ENCODE measurements at places on chromosomes 1 and 21.

- no peak for DNase-seq
These were observed 163.2 kb upstream of the CAMK1G start for GRCh38 chr1:209420276-209420675.

GRCh38 chr1:28751315-28752060 lies 14.7 kb downstream of the YTHDF2 start:
- no peak for DNase-seq

DNA sequence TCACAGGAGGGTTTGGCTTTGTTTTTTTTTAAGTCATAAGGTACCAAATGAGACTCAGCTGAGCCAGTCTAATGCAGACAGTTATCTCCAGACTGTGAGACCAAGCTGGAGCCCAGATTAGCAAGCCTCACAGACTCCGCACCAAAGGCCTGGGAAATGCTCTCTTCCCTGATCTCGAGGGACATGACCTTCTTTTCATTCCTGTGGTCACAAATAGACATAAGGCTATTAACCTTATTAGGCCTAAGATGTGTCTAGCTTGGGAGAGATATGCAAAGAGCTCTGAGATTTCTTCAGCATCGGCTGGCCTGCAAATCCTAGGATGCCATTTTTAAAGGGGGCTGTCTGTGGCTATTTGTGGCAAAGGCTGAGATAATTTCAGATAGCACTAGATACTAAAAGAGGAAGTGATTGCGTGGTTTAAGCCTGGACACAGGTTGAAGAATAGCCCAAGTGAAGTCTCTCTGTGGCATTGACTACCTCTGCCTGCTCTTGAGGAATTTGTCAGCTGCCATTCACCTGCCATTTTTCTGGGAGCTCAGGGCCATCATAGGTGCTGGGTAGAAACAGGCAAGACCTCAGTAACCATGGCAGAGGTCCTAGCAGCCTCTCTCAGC lies 301.3 kb downstream of the SIPA1L2 start:
- DNase-seq, result no peak

GRCh38 chr1:56586502-56586901 lies 7.1 kb upstream of the PLPP3 start:
- DNase-seq, result no peak

- no peak for DNase-seq
These were observed 118.0 kb downstream of the NME7 start for GRCh38 chr1:169249611-169250010.

DNA sequence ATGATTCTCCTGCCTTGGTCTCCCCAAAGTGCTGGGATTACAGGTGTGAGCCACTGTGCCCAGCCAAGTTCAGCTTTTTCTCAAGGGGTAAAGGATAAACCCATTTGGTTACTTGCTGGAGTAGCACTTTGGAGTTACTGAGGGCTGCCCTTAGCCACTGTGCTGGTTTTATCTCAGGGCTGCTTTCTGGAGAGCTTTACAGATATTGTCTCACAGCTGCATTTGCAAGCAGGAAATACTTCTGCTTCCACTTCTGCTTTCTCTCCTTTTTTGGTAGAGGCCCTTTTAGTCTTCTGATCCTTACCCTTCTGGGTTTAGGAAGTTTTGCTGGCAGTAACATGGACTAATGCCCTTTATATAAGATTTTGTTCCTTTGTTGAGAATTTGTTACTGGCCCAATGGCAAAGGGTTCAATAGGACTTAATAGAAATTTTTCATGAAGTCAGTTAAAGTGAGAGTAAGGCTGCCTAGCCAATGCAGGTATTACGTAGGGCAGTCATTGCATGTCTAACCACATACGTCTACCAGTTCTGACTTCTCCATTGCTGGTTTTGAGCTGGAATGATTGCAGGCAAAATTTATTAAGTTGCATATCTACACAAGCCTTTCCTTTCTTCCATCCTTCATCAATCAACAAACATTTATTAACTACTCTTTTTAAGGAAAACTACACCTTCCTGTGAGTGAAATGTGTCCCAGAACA lies 24.4 kb downstream of the CAP1 start:
- no peak for DNase-seq

- DNase-seq, result no peak
These were observed 45.6 kb downstream of the ASTN1 start for GRCh38 chr1:177118901-177119300.

GRCh38 chr1:114310695-114311271 lies 157.1 kb upstream of the SYT6 start:
- peak; percentile 98 for DNase-seq

- no peak for DNase-seq
These were observed 241.8 kb downstream of the NPHP4 start for GRCh38 chr1:5750186-5751162.

- no peak for DNase-seq
These were observed 15.5 kb upstream of the MTARC2 start for GRCh38 chr1:220732621-220733020.

- no peak for DNase-seq
These were observed 65.6 kb upstream of the IRF2BP2 start for GRCh38 chr1:234675572-234675971.

DNA sequence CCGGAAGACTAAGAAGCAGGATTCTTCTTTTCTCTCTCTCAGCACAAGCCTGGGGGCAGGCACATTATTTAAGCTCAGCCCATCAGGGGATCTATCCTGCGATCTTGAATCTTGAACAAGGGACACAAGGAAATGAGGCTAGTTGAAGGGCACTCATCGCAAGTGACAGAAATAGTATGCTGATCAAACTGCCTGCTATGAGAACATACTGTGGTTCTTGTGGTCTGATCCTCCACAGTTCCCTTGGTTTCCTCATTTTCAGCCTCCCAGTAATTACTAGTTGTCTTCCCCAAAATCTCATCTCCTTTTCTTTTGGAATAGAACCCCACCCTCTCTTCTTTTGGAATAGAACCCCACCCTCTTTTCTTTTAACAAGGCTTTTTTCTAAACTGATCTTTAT lies 6.5 kb downstream of the ANKRD45 start:
- no peak for DNase-seq

DNA sequence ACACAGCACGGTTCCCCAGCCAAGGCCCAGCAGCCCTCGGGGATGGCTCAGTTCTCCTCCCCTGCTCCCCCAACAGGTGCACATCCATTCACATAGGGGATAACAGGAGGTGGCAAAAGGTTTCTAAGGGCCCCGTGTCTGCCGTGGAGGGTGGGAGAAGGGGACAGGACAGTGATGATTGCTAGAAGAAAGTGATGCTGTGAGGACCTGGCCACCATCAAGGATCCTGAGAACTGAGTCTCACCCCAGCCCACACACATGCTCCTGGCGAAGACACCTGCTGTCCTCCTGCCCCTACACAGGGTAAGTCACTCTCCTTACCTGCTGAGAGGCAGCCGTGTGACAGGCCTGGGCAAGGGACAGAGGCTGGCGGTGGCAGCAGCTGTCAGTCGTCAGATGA lies 54.5 kb downstream of the GNG4 start:
- DNase-seq, result no peak

- no peak for DNase-seq
These were observed 66.0 kb upstream of the LAPTM5 start for GRCh38 chr1:30823627-30823968.

GRCh38 chr1:116493036-116493435 lies 77.8 kb downstream of the CD58 start:
- no peak for DNase-seq

DNA sequence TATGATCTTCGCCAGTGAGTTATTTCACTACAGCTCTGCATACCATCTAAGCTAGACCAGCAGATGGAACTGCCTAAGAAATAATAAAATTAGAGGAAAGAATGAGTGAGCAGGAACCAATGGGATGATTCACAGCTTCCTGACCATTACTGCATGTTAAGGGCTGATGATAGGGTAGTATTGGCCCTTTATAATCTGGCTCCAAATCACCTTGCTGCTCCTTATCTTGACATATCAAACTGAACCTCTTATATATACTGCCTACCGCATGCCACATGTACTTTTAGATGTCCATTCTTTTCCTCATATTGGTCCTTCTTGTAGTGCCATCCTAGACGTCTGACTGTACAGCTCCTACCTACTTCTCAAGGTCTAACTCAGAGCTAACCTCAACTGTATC lies 524.4 kb downstream of the DPYD start:
- peak; percentile 10 for DNase-seq

GRCh38 chr1:113683384-113684152 lies 75.7 kb downstream of the PHTF1 start:
- DNase-seq, result peak; percentile 40

DNA sequence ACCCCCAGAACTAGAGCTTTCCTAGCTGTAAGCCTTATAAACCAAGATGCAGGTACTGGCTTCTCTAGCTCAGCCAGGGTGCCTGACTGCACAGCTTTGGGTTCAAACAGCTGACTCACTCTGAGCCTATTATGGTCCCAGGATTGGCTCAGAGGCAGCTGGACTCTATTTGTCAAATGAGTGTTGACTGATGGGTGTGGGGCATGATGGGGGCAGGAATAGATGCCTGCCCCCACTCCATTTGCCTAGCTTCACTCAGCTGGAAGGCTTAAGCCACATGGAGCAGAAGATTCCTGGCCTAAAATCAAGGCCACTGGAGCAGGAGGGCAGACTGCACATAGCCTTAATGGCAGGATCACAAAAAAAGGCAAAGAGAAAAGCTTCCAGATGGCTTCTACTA lies 90.5 kb downstream of the PIK3R3 start:
- no peak for DNase-seq

- DNase-seq, result no peak
These were observed 30.5 kb downstream of the CLSTN1 start for GRCh38 chr1:9793291-9793690.

- no peak for DNase-seq
These were observed 89.9 kb upstream of the CXADR start for GRCh38 chr21:17422931-17423330.

DNA sequence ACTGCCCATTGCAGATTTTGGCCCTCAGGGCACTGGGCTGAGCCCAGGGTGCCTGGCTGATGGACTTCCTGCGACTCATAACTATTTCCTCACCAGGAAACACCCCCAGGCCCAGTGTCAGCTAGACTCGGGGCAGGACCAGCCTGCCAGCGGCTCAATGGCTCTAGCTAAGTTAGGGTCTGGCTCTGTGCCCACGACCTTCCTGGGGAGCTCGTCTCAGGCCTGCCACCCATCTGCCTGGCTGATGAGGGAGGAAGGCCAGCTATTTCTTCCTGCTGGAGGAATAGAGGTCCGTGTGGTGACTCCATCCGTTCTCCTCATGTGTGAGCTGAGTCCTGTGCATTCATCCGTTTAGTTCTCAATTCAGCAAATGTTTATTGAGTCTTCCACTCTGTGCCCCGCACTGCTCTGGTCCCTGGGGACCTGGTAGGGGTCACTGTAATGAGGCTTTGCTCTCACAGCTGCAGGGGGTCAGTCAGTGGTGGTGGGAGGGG lies 44.5 kb downstream of the KIRREL1 start:
- DNase-seq, result no peak

DNA sequence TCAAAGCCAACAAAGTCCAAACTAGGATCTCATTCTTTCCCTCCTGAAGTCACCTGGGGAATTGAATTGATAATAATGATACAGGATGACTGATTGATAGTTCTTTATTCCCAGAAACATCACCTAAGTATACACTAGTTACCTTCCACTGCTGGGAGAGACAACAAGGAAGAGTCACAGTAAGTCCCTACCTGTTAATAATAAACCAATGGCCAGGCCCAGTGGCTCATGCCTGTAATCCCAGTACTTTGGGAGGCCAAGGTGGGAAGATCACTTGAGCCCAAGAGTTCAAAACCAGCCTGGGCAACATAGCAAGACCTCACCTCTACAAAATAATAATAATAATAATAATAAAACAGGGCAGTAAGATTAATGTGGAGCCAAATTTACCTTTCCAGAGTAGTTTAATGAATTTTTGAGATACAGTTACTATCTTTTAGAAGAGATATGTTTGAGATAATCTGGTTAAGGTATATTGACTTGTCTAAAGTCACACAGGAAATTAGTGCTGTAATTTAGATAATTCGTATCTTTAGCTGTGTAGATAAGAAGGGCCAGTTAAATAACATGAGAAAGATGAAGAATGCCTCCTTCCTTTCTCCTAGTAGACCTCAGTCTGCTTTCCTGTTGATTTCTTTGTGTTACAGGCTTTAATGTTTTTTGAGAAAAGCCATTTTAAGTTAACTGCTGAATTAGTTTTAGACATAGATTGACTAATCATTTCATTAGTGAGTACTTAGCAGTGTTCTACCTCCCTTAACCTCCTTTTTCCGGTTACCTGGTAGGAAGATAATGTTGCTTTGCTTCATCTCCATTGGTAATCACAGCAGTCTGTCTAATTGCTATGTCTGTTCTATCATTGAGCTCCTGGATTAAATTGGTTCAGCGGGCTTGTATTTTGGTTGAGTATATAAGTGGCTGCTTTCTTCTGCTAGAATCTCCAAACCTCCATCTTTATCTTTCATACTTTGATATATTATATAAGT lies 22.0 kb downstream of the SMAP2 start:
- no peak for DNase-seq

DNA sequence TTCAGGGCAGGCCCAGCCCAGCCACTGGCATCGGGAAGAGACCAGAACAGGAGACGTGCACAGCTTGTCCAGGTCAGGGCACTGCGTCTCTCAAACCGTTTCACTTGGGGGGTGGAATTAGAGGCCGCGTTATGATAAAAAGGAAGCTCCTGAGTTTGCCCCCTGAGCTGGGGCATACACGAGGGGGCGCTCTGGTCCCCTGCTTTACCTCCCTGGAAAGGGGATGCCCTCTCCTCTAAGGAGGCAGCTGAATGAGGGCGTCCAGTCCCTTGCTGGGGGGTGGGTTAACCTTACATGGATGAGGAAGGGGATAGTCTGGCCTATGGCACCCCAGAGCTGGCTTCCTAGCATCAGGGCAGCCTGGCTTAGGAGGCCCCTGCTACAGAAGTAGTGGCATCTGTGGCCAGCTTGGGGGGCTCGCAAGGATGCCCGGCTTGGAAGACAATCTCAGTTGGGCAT lies 2.3 kb downstream of the MYOG start:
- DNase-seq, result no peak

GRCh38 chr21:46226146-46226545 lies 2.4 kb downstream of the LSS start:
- no peak for DNase-seq

DNA sequence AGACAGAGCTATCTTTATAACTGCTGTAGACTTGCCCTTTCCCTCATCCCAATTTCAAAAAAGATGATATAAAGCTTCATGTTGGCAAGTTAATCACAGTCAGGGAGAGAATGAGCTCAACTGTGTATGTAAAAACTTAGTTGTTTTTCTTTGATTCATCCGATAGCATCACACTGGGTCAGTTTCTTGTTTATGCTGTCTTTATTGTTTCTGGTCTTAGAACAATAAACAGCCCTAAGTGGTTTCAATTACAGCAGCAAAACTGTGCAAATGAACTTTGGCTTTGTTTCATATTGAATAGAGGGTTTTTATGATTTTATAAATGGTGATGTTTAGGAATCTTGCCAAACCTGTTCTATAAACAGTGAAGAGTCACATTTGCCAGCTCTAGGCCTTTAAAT lies 423.8 kb upstream of the CXADR start:
- no peak for DNase-seq

- no peak for DNase-seq
These were observed 409.2 kb downstream of the USH2A start for GRCh38 chr1:216014086-216014485.

- DNase-seq, result no peak
These were observed 296.2 kb downstream of the LRRIQ3 start for GRCh38 chr1:73901738-73902137.

GRCh38 chr1:200971428-200971903 lies 52.0 kb downstream of the KIF21B start:
- no peak for DNase-seq

DNA sequence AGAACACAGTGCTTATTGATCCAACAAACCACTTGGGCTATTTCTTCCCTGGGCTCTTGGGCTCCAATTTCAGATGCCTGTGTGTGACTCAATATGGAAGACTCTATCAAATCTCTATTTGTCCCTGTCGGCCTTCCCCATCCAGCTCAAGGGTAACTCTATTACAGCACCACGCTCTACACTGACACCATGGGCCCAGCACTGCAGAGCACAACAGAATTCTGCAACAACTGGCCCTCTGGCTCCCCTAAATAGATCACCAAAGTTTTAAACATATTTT lies 51.7 kb downstream of the CAPZB start:
- no peak for DNase-seq
